NCI-H187 treated with DMSO at 0.1 percent for 48 hours (cell line): ENCODE measurements at places on chromosomes 3 and 15.

- DNase-seq, result no peak
These were observed 175.7 kb downstream of the KLHL25 start for GRCh38 chr15:85618956-85619491.

GRCh38 chr3:45688194-45688881, 858 bp upstream of the SACM1L start:
- no peak for DNase-seq

- no peak for DNase-seq
These were observed 9.6 kb downstream of the NMD3 start for GRCh38 chr3:161230621-161231171.

DNA sequence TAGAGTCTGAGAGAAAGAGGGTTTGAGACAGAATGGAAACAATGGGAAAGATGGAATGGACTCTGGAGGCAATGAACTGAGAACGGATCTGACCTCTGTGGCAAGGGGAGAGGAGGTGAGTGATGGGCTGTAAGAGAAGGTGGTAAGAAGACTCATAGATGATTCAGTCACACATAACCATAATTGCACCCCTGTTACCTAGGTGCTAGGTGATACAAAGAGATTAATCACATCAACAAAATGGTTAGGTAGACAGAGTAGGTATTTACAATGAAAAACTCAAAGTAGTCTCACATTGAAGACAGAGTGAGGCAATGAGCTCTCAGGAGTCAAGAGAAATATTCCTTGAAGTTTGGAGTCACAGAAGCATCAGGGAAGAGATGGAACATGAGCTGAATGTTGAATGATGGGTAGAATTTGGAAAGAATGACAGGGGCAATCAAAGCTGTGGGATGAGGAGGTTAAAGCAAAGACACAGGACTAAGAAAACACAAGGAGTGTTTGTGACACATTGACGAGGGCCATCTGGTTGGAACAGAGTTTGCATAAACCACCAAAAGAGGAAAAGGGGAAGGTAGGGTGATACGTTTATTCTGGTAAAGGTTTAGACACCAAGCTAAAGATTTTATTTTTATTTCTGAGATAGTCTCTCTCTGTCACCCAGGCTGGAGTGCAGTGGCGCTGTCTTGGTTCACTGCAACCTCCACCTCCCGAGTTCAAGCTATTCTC, 32.7 kb downstream of the MME start:
- no peak for DNase-seq

DNA sequence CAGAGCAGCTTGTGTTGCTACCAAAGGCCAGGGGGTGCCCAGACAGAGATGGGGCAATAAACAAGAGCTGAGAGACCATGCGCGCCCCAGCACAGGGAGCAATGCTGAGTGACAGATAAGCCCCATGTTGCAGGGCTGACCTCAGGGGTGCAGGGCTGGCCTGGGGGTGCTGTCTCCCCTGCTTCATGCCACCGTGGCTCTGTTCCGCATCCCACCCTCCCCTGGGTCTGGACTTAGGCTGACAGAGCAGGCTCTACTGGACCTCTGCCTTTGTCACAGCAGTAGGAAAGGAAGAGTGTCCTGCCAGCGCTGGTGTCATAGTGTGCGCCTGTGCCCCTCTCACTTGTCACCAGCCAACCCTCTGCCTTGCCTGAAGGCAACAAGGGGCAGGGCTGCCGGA, 67.4 kb upstream of the IQSEC1 start:
- DNase-seq, result no peak

DNA sequence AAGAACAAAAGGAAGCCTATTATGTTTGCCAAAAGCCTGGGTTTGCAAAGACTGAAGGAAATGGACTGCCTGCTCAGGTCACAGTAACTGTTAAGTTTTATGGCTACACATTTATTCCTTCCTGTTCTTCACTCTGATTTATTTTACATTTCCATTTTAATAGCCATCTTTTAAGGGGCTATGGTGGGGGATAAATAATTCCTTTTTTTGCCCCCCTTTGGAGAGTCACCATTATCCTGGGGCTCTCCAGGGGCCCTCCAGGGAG, 53.5 kb upstream of the MYZAP start:
- DNase-seq, result no peak

DNA sequence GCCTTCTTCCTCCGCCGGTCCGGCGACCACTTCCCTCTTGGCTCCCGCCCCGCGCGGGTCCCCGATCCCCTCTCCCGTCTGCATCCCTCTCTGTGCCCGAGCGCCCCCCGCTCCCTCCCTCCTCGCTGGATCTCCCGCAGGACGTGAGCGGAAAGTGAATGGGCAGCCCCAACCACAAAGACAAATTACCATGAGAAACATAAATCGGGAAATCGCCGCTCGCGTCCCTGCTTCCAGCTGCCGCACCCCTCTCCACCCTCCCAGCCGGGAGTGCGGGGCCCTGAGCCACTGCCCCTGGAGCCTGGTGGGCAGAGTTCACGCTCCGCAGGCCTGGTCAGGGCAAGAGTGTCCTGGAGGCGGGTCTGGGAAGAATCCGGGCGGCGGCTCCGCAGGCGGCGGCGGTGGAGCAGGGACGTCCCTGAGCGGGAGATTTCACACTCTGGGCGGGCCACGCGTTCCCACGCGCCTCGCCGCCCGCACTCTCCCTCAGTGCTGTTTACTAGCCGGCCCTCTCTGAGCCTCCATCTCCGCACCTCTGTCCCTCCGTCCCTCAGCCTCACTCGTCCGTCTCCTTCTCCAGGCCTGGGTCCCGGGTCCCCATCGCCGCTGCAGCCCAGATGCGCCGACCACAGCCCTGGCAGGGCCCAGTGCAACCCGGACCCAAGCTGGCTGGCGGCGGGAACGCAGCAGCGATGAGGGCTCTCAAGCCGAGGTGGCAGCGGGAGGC, 835 bp downstream of the SEMA5B start:
- DNase-seq, result no peak

DNA sequence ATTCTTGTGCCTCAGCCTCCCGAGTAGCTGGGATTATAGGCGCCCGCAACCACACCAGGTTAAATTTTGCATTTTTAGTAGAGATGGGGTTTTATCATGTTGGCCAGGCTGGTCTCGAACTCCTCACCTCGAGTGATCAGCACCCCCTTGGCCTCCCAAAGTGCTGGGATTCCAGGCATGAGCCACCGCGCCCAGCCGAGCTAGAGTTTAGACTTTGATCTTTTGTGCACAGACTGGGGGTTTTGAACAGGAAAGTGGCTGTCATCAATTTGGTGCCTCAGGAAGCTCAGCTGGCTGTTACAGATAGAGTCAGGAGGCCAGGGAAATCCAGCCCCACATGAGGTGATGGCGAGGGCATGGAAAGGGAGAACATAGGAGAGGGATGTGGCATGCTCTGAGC, 19.3 kb upstream of the IREB2 start:
- no peak for DNase-seq

GRCh38 chr3:50317300-50317699, 5.2 kb downstream of the HYAL2 start:
- no peak for DNase-seq

GRCh38 chr3:43346978-43347749, 60.8 kb downstream of the SNRK start:
- DNase-seq, result no peak

DNA sequence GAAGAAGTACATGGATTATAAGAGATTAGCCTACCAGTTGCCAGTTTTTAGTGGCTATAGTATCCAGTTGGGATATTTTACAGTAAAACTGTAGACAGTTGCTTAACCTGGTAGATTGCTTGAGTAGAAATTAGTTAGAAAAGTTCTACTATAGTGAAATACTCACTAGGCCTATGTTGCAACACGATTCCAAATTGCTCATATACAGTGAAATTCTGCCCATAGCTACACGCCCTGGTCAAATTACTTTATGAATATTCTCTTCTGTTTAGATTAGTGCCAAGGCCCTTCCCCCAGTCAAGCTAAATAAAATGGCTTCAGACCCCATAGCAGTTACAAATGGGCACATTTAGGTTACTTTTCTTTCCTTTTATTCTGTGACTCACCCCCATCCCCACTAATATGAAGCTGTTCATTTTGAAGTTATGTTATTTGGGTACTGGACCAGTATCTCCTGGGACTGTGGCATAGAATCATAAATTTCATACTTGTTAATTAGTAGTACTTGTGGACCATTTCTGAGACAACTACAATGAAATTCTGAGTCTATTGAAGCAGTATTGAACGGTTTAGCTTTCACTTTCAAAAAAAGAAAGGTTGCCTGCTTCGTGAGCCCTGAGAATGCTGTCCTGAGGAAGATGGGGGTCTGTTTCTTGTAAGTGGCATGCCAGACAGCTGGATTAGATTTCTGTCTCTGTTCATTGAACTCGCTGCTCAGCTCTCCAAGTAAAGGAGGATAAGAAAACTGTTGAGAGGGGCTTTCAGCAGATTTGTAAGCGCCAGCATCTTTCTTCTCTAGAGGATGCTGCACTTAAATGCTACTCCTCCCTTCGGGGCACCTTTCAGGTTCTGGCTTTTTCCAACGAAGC, 65.8 kb upstream of the CFAP20DC start:
- DNase-seq, result no peak

DNA sequence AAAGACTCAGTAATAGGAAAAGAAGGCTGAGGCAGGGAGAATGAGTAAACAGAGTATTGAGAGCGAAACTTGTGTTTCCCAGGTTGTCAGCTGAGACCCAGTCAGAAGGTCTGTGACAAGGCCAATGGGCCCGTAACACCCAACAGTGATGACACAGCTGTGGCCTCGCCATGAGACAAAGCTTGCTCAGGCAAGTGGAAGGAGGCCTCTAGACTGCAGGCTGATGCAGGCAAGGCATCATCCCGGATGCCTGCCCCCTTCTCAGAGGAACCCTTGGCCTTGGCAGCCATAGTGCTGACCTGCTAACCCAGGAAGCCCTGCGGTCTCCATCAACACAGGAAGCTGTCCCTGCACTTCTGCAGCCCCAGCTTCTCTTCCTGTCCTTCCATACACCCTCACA, 15.4 kb downstream of the RAB6B start:
- DNase-seq, result no peak

GRCh38 chr15:74802862-74803447, 9.7 kb upstream of the LMAN1L start:
- DNase-seq, result no peak

- no peak for DNase-seq
These were observed 61.2 kb downstream of the ARHGEF26 start for GRCh38 chr3:154182322-154182922.

DNA sequence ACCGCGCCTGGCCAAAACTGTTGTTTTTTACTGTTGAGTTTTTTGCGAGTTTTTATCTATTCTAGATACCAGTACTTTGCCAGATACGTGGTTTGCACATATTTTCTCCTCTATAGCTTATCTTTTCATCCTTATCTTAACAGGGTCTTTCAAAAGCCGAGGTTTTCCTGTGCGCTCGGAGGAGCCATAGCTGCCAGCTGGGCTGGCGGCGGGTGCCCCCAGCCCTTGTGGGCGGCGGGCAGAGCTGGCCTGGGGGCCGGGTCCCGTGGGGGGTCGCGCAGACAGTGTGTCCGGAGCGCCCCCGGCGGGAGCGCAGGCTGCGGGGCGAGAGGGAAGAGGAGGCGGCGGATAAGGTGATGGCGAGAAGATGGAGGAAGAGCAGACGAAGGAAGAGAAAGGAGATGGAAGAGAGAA, 11.1 kb upstream of the EIF4A2 start:
- DNase-seq, result no peak

DNA sequence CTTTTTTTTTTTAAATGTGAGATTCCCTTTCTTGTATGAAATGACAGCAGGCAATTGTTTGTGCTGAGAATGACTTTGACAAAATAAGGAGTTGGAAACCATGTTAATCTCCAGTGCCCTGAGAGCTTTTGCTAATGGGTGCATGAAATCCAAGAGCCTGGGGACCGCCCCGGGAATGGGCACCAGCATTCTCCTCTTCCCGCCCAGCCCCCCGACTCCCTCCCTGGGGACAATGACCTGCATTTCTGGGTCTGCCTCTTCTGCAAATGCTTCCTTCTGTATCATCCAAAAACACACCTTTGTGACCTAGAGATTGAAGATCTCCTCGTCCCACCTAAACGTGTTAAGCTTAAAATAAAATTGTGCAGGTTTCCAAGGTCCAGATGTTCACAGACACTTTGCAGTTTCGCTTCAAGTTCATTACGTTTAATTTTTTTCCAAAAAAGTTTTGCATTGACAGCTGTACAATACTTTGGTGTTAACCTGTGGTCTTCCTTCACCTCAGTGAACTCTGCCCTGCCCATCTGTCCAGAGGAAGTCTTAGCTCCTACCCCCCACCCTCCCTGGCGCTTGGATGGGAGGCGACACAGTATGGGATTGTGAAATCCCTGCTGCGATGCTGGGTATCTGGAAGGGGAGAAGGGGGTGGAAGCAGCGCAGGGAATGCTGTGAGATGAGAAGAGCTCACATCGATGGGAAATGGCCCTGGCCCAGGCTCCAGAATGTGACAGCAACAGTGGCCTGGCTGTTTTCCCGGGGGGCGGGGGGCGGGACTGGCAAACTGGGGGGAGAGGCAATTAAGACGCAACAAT, 50.1 kb downstream of the TLE3 start:
- no peak for DNase-seq

DNA sequence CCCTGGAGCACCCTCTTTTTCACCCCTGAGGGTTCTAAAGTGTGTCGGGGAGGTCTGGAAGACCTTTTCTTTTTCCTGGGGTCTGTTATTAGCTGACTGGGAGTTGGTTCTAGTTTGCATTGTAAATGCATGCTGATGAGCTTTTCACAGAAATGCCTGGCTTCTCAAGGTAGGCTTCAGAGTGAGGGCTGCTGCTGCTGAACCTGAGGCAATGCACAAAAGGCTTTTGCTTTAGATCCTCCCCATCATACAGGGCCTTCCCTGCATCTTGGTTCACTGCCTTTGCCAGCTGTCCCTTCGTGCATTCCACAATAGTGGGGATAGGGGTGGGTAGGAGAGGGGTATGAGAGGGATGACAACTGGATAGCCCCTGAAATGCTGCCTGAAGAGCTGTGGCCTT, 46.6 kb downstream of the FAH start:
- DNase-seq, result no peak

GRCh38 chr3:124552224-124552623, 178.0 kb upstream of the UMPS start:
- no peak for DNase-seq

GRCh38 chr3:63661242-63661641, 8.8 kb downstream of the SNTN start:
- DNase-seq, result no peak

DNA sequence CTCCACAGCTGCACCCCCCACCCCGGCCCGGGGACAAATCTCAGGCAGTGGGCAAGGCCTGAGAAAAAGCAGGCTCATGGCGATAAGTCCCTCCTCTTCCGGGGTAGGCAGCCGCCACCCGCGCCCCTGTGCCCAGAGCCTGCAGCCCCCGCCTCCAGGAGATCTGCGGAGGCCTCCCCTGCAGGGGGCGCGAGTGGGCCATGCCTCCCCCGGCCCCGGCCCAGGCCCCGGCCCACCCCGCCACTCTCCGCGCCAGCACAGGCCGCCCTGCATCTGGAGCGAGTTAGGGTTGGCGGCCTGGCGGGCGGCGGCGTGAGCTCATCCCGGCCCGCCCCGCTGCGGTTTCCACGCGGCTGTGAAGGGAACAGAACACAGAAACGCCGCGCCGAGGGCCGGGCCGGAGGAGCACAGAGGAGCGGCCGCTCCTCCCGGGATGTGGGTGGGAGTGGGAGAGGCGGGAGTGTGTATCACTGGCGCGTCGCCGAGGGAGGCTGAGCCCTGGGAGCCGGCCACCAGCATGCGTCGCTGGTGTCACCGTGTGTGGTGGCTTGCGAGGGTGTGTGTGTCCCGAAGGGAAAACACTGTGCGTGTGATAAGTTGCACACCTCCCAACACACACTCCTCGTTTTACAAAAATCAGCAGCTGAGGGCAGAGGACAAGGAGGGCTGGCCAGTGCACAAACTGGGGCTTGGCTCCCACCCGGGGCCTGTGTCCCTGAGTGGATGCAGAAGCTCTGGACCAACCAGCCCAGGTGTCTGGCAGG, 17.2 kb downstream of the MYL3 start:
- no peak for DNase-seq

GRCh38 chr3:125110016-125110875, 54.4 kb upstream of the HEG1 start:
- DNase-seq, result no peak

- no peak for DNase-seq
These were observed 1075.3 kb upstream of the ALCAM start for GRCh38 chr3:104291437-104291851.
